D721Med (cell line): ENCODE measurements at places on chromosomes 16 and 17.

DNA sequence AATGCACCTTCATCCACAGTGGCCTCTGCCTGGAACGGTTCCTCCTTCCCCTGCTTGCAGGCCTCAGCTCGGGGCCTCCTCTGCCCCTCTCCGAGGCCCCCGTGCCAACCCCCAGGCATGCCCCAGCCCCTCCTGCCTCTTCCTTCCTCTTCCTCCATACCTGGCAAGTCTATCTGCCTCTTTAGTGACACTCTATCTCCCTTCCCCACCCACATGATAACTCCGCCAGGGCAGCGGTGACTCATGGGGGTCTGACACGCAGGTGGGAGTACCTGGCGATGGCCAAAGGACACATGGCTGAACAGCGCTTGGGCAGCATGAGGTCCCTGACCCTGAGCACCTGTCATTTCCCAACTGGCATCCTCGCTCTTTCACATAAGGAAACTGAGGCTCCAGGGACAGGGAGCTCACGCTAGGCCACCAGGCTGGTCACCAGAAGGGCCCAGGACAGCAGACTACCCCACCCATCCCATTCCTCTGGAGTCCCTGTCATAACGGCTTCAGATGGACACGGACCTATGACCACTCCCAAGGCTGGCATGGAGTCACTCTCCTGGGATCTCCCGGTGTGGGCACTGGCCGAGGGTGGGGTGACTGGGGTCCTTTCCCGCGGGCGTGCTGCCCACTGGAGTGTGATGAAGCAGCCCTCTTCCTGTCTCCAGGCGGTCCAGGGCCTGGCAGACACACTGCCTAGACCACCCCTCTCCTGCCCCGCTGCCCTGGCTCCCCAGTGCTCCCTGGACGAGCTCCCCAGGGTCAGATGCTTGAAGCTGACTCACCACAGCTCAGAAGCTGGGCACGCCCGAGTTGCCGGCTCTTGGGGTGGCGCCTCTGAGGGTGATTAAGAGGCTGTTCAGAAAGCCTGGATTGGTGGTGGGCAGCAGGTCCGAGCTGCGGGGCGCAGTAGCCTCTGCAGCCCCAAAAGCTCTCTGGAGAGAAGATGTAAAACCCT is 100.6 kb downstream of the ENGASE start:
- no peak for DNase-seq

- no peak for DNase-seq
Observed at GRCh38 chr17:82317394-82318168, at the start of gene CD7. CD7 (minus strand) TSS chr17:82317608; CDS start chr17:82317495, 113 bp downstream.

- DNase-seq = no peak
Observed at GRCh38 chr17:82232876-82233785, 4.3 kb downstream of the SLC16A3 start.

GRCh38 chr16:16127469-16128116 is 95.7 kb downstream of the ABCC6 start:
- peak; percentile 59 for DNase-seq

DNA sequence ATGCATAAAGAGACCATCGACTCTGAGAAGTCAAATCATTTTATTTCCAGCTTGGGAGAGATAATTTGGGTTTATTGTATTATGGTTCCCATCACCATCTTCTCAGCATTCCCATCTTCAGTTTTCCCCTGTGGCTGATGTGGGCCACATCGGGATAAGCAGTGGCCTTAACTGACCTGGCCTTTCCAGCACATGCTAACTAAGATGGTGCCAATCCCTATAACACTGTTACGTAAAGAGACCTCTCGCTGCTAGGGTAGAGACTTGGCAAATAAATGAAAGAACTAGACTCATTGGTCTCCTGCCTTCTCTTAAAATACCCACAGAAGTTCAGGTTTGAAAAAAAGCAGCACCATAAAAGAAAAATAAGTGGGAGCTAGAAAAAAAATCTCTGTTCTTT is 49.4 kb downstream of the VPS35L start:
- DNase-seq = no peak

DNA sequence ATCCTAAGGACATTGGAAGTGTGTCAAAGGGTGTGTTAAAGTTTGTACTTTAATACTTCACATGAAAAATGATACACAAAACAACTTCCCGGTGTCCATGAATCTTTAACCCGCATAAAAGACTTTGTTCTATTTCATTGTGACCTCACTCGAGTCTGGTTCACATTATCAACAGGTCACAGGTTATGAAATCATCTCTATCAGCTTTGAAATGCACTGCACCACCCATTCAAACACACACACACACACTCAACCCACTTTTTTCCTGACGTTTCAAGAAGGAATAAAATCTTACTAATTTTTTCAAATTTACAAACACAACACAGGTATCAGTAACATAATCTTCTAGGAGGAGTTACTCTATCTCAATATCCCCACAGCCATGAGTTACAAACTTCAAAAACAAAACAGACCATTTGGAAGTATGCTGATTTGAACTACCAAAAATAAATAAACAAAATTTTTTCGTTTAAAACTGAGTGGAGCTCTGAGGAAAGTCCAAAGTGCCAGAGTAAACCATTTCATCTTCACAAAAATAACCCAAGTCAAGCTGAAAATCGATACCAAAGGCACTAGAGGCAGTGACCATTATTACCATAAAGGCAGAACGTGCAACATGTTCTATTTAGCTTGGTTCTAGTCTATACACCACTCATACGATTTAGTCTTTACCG is 2.7 kb downstream of the ACOX1 start:
- no peak for DNase-seq

DNA sequence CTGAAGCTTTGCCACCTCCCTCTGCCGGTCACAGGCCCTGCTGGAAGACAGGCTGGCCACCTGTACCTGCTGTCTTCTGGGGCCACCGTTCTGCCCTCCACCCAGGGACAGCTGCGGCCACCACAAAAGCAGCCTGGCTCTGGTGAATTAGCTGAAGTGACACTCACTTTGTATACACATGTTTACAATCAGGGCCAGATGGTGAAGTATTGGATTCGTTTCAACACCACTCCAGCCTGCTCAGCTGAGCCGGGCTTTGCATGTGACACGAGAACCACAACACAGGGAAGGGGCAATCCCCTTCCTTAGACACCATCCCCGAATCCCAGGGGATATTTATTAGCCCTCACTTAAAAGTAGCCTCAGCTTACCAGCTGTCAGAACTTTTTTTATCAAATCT is 191.5 kb upstream of the RPL38 start:
- peak; percentile 57 for DNase-seq

DNA sequence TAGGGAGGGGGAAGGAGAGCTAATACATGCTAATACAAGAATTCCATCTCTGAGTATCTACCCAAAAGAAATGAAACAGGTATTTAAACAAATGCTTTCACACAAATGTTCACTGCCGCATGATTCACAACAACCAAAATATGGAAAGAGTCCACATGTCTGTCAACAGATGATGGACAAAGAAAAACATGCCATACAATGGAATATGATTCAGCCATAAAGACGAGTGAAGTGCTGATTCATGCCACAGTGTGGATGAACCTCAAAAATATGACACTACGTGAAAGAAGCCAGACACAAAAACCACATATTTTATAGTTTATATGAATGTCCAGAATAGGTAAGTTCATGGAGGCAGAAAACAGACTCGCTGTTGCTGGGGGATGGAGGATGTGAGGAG is 321.4 kb downstream of the FOXL1 start:
- DNase-seq = no peak

DNA sequence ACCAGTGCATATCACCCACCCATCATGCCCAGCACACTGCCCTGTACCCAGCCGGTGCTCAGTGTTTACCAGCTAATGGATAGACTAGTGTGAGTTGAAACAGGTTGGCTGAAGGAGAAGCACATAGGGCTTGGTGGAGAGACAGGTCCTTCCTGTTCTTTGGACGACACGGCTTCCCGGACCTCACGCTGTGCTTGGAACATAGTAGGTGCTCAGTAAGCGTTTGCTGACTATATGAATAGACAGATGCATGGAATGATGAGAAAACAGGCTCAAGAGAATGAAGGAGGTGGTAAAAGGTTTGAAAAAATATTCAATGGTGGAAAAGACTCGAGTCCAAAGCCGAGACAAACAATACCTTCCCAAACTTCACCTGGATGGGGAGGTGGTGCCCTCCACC is 6.8 kb upstream of the FADS6 start:
- no peak for DNase-seq

- no peak for DNase-seq
Observed at GRCh38 chr17:73643852-73644144, 447 bp downstream of the SDK2 start.

- no peak for DNase-seq
Observed at GRCh38 chr16:69741519-69741918, 13.2 kb downstream of the NOB1 start.

DNA sequence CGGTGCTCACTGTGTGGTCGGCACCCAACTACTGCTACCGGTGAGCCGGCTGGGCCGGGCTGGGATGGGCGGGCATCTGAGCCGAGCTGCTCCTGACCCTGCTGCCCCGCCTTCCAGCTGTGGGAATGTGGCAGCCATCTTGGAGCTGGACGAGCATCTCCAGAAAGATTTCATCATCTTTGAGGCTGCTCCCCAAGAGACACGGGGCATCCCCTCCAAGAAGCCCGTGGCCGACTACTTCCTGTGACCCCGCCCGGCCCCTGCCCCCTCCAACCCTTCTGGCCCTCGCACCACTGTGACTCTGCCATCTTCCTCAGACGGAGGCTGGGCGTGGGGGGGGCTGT is 6.9 kb downstream of the TBX6 start:
- no peak for DNase-seq

DNA sequence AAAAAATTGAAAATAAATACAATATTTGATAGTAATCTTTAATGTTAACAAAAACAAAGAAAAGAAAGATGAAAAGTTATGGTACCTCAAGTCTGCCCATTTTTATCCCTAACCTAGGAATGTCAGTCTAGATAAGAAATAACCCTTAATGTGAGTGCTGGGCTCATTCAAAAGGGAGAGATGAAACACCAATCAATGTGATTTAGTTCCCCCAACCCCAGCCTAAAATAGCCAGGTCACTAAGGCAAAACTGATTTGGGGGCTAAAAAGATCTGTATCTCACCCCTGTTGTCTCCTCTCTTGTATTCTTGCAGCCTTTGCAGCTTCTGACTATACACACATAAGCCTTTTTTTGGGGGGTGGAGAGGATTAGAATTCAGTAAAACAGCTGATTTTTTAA is 3.2 kb upstream of the IGF2BP1 start:
- no peak for DNase-seq
